Adipocyte (in vitro differentiated cells): ENCODE measurements at places on chromosomes 7 and 10.

DNA sequence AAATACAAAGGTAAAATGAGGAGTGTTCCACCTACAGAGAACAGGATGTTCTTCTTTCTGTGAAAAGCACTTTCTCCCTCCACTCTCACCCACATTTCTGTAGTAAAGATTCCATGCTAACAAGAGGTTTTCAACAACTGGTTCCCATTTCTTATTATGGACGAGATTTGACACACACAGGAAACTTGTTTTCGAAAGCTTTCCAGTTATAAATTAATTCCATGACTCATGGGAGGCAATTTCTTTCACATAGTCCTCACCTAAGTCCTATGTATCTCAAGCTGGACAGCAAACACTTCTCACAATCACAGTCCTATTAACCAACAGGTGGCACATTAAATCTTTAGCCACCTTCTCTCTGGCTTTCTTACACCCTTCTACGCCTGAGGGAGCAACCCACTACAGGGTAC lies 24.5 kb downstream of the RAPGEF5 start:
- DNase-seq, result no peak

DNA sequence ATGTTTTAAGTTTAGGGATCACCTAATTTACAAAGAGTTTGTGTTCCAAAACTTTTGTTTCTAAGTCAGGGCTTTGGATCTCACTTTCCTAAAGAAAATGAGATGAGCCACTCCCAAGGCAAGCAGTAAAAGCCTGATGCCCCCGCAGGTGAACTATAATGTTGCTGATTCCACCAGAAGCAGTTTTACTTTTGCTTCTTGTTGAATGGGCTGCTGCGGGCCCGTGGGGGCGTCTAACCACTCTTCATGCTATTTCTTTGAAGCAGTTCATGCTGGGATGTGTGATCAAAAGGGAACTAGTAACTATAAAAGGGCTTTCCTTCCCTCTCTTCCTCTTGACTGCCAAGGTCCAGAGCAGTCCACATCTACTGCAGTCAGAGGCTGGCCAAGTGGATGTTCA lies 118.7 kb upstream of the NEBL start:
- DNase-seq, result no peak

DNA sequence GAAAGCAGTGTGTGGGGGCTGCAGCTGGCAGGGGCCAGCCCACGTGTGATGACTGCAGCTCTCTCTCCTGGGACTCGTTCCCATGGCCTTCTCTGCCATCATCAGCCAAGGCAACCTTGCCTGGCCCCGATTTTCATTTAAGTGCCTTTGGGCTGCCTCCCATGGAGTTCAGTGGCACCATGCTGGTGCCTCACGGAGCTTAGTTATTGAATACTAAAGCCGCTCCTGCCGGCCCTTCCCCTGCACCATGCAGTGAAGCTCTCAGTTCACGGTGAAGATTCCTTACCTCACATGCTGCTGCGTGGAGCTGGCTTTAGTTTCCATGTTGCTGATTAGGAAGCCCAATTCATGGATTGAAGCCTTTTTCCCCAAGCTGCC lies 141.5 kb upstream of the EEPD1 start:
- no peak for DNase-seq

- DNase-seq, result peak; percentile 20
Measured at GRCh38 chr10:92619368-92619767, 26.4 kb downstream of the KIF11 start.

DNA sequence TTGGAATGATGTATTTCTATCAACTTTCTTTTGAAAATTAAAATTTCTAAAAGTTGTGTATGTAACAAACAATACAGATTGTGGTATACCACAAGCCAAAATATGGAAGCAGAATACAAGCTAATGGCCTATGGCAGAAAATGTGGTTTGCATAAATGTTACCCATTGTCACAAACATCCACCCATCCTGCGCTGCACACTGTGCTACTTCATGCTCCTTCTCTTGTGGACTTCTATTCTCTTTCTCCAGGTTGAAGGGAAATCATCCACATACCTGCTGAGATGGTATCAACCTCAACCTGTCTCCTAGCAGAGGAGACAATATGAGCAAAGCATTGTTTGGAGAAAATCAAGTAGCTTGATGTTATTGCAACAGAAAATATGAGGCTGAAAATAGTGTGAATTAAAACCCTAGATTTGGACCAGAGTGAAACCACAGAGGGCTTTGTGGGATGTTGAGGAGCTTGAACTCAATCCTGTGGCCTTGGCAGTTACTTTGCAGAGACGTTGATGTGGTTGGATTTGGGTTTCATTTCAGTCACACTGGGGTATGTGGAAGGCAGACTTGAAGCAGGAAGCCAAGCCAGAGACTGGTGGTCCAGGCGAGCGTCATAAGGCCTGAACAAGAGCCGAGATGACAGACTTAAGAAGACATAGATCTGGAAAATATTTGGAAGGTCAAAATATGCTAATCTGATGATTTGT lies 63.8 kb downstream of the ICA1 start:
- DNase-seq, result no peak

DNA sequence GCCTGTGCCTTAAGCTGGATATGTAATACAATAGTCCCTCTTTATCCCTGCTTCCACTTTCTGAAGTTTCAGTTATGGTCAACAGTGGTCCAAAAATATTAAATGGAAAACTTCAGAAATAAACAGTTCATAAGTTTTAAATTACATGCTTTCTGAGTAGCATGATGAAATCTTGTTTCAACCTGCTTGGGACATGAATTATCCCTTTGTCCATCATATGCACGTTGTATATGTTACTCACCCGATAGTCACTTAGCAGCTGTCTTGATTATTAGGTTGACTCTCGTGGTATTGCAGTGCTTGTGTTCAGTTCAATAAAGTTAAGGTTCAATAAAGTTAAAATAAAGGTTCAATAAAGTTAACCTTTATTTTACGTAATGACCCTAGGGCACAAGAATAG lies 25.5 kb downstream of the C1GALT1 start:
- DNase-seq, result peak; percentile 64

DNA sequence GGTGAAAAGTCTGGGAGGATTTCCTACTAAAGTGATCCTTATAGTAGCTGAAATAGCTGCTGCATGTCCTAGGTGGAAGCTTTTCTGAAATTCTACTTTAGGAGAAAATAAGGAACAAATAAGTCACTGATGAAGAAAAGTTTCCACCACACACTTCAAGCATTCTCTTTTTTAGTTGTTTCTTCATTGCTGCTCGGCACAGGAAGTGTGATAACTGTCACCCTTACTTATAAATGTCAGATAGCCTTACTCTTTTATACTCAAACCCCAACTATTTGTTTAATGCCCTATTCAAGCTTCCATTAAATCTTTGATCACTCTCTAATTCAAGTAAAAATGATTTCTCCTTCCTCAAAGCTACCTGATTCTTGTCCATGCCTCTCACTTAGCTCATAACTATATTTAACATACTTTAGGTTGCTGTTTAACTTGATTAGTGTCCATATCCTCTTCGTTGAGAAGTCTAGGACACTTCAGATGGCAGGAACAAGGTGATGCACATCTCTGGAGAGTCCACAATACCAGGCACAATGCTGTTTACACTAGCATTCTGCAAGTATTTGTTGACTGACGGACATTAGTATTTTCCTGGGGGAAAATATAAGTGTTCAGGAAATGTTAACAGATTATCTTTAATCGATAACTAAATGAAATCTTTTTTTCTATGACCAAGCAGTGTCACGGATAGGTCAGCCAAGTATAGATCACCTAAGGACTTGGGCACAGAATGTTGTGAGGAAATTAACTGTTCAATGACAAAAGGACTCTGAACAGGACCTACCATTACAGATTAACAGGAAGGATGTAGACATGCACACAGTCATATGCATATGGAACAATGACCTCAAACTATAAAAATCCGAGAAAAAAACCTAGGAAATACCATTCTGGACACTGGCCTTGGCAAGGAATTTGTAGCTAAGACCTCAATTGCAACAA lies 67.4 kb downstream of the ZNF438 start:
- DNase-seq, result no peak

GRCh38 chr7:71497256-71497946 lies 365.5 kb downstream of the GALNT17 start:
- DNase-seq, result no peak

- peak; percentile 72 for DNase-seq
Measured at GRCh38 chr7:149690688-149691446, 82.5 kb downstream of the ZNF467 start.

DNA sequence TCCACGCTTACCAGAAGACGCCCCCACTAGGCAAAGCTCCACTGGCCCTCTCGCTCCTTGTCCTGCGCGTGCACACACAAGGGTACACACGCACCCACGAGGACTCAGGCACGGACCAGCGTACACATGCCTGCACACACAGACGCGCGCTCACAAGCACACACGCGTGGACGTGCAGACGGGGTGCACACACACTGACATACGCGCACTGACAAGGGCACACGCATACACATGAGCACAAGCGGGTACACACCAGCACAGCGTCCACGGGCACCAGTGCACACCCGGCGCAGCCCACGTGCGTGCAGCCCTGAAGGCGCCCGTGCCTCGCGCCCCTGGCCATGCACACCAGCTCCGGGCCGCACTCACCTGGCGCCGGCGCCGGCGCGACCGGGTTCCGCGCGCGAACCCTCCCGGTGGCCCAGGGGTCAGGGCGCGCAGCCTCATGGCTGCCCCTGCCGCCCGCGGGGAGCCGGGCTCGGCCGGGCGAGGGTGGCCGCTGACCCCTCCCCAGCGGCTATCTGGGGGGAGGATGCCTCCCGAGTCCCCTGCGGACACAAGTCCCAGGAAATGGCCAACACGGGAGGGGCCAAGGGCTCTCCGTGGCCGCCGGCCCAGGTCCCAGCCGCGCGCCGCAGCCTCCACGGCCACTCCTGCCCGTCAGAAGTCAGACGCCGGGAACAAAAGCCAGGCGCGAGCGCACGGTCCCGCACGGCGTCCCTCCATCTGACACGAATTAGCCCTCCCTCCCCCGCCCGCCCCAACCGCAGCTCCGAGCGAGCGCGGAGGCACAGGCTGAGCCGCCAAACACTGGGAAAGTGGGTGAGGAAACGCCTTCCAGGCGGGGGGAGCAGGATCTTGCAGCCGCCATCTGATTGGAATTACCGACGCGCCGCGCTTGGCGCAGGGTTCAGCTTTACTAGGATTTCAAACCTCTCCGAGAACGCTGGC lies 45.0 kb downstream of the TNS3 start:
- DNase-seq, result peak; percentile 97
